ENCODE measurements at places on chromosomes 6 and 20.

DNA sequence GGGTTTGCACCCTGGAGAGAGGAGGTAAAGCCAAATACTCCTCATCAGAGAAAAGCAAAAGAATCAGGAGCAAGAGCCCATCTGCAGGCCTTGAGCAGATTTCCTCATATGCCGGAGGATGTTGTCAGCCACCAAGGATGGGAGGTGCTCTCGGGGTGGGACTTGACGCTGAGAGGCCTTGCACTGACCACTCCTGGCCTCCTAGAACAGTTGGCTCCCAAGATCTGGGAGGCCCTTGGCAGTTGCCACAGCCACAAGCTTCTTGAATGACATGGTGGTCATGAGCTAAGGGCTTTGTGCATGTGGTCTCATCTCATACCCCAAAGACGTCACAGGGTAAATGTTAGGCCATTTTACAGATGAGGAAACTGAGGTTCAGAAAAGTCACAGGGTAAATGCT lies 75.2 kb upstream of the PMEPA1 start:
- DNase-seq = no peak

DNA sequence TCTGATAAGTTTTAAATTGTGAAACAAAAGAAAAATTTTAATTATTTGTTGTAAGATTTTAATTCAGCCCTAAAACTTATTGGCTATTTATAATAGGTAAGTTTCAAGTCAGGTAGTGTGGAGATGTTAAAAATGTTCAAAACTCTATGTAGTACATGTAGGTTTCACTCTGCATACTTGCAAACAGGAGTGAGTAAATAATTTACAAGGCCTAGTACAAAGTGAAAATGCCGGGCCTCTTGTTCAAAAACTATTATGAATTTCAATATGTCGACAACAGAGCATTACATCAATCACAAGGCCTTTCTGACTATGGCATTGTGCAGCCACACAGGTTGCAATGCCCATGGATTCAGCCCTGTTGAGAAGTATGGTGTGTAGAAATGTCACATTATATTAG lies 80.9 kb upstream of the GRIK2 start:
- no peak for DNase-seq

DNA sequence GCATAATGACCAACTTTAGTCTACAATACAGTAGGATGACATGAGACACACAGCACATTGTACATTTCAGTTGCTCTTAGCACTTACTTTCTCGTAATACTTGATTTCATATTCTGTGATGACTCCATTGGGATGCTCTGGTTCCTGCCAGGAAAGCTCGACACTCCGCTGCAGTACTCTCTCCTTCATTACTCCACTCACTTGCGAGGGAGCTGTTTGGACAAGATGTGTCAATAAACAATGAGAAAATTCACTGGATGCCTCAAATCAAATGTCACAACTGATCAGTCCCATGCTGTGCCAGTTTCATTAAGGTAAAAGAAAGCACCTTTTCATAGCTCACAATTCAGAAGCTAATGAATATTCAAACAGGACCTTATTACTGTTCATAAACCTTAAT lies 147.1 kb downstream of the EPHA7 start:
- DNase-seq = no peak

- DNase-seq = no peak
Measured at GRCh38 chr6:70351461-70351860, 48.6 kb upstream of the COL9A1 start.
